ENCODE measurements at places on chromosomes 7 and 10.

GRCh38 chr10:103842605-103843004, 12.8 kb downstream of the SH3PXD2A start:
- no peak for DNase-seq

- DNase-seq = no peak
Measured at GRCh38 chr10:15395935-15396334, 24.8 kb upstream of the FAM171A1 start.

- DNase-seq = no peak
Measured at GRCh38 chr10:69819716-69820506, 18.2 kb downstream of the COL13A1 start.

DNA sequence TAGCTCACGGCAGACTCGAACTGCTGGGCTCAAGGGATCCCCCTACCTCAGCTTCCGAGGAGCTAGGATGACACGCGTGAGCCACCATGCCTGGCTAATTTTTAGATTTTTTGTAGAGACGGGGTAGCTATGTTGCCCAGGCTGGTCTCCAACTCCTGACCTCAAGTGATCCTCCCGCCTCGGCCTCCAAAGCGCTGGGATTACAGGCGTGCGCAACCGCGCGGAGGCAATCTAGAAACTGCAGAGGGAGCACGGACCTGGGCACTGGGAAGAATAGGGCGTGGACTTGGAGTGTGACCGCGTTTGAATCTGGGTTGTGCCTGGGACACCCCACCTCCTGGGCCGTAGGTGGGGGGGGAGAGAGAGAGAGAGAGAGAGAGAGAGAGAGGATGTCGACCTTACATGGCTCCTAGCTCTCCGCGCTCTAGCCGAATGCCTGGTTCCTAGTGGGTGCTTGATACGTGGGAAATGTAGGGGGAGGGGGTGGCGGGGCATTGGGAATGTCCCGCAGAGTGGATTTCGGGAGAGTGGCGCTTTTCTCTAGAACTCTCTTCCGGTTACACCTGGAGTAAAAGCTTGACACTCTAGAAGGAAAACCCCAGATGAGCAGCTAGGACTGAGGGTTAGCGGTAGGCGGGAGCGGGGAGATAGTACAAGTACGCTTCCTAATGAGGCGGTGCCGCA, 1.2 kb upstream of the MAP3K8 start:
- DNase-seq = no peak

- DNase-seq = no peak
Measured at GRCh38 chr10:127151981-127152699, 44.3 kb downstream of the INSYN2A start.

GRCh38 chr7:2403718-2404648, 572 bp downstream of the CHST12 start:
- DNase-seq = peak; percentile 43

DNA sequence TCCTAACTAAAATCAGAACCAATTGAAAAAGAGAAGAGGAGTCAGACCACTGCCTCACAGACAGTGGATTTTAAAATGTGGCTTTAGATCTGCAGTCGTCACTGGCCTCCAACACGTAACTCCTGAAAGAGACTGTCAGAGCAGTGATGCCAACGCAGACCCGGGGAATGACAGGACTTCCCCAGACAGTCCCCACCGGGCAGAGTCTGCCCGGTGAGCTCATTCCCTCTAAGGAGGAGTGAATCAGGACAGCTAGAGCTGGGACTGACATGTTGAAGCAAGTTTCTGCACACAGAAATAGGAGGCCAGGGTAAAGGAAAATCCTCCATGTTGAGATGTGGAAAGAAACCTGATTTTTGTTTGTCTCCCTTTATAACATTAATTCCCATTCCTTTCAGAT, 105.0 kb downstream of the TES start:
- no peak for DNase-seq

DNA sequence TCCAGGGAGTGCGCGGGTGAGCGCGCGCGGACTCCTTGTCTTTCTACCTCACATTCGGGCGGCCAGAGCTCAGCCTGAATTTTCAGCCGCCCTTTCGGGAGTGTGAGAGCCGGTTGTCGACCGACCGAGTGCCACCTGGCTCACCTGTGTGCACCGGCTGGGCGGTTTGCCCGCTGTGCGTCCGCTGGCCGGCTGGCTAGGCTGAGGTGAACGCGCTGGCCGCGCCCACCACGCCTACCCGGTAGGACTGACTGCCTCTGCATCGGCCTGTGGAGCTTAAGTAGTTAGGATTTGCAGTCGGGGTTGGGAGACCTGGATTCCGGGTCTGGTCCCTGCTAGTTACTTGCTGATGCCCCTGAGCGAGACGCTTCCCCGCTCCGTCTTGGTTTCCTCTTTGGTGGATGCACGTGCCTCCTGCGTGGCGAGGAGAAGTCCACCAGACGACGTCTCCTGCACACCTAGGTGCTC, 553 bp downstream of the TSPAN15 start:
- no peak for DNase-seq

GRCh38 chr10:70812814-70813213, 2.9 kb upstream of the SGPL1 start:
- no peak for DNase-seq

All from activated naive CD8-positive, alpha-beta T cell treated with anti-CD3 and anti-CD28 coated beads, Interleukin-2, amount 50 U/mL, for 24 hours (primary cell).